ENCODE measurements at places on chromosomes 13 and 19.

- no peak for DNase-seq
Measured at GRCh38 chr13:60707878-60708277, 310.9 kb downstream of the TDRD3 start.

GRCh38 chr13:75049735-75050335 lies 432.1 kb downstream of the TBC1D4 start:
- DNase-seq, result no peak

GRCh38 chr19:15072930-15073647 lies 8.9 kb upstream of the OR1I1 start:
- no peak for DNase-seq

DNA sequence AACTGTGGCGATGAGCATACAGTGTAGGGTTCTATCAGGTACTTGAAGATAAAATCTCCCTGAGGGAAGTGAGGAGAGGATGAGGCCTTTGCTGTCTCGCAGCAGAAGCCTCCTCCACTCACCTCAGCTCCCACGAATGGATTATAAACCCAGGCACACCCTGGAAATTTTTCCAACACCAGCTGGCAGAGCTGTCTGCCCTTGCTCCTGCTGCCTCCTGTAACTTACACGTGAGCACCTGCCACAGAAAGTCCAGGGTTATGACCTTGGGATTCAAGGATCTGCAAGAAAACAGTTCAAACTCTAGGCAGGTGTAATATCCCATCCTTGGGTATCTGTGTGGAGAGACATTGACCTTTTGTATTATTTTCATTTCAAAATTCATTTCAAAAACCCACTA lies 70.9 kb upstream of the MYO16 start:
- DNase-seq, result no peak

DNA sequence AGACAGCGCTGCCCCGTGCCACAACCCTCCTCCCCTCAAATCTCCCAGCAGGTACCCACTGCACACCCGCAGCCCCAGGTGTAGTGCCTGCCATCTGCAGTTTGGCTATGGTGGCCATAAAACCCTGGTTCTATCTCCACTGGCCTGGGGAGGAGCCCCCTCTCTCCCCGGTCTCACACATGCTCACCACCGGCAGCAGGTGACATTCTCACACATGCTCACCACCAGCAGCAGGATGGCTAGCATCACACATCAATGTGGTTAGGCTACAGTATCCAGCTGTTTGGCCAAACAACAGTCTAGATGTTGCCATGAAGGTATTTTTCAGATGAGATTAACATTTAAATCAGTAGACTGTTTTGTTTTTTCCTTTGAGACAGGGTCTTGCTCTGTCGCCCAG lies 31.1 kb downstream of the ELL start:
- DNase-seq, result no peak

- DNase-seq, result no peak
Measured at GRCh38 chr13:108573455-108573854, 56.0 kb upstream of the MYO16 start.

DNA sequence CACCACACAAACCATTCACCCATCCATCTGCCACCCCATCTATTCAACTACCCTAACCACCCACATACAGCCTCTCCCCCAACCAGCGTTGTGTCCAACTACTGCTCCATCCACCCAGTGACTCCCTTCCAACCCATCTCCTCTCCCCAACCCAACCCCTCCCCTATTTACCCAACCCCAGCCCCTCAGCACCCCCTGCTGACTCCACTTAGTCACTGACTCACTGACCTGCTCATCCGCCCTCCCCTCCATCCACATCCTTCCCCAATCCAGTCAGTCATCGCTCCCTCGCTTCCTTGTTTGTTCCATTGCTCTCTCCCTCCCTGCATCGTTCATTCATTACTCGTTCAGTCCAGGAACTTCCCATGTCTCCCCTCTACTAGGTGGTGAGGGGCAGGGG lies 39.2 kb downstream of the KCNC3 start:
- no peak for DNase-seq

- DNase-seq, result peak; percentile 88
Measured at GRCh38 chr13:29594710-29595379, 643 bp downstream of the SLC7A1 start.

DNA sequence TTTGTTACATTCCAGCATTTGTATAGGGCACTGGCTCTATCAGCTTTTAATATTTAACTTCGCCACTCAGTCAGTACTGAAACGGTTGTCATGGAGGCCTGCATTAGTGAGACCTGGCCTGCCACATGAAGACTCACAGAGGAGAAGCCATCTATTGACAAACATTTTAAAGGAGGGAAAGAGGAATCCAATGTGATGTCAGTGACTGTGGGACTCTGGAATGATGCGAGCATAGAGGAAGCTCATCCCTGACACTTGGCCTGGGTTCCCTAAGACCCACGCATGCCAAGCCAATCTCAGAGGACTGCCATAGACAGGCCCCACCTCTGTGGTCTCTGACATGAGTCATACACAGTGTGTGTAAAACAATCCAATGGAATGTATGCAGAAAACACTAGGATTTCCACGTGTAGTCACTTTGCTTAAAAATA lies 7.9 kb upstream of the DPY19L3 start:
- peak; percentile 73 for DNase-seq

DNA sequence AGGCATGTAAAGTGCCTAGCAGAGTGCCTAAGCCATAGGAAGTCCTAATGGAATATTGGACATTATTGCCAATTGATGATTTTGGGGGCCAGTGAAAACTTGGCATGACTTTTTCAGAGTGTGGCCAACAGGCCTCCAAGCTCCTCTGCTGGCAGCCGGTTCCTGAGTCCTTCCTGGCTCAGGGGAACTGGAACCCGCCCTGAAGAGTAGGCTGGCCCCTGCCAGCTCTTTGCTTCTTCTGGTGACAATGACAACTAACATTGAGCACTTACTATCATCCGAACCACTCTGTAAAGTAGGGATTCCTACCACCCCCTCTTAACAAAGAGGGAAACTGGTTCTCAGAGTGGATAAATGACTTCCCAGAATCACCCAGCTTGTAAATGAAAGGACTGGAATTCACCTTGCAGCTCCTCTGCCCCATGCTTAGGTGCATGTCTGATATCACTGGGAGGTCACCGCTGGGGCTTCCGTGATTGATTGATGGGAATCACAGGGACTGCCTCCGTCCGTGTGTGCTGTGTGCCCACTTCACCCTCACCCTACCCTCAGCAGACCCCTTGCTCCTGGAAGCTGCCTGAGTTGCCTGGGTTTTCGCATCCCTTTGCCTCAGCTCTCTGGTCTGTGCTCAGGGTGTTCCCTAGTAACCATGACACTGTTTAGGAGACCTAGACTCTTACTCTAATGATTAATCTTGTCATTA lies 50.6 kb downstream of the TNFRSF19 start:
- no peak for DNase-seq

- peak; percentile 66 for DNase-seq
Measured at GRCh38 chr19:18388100-18388959, 2.4 kb downstream of the GDF15 start.

DNA sequence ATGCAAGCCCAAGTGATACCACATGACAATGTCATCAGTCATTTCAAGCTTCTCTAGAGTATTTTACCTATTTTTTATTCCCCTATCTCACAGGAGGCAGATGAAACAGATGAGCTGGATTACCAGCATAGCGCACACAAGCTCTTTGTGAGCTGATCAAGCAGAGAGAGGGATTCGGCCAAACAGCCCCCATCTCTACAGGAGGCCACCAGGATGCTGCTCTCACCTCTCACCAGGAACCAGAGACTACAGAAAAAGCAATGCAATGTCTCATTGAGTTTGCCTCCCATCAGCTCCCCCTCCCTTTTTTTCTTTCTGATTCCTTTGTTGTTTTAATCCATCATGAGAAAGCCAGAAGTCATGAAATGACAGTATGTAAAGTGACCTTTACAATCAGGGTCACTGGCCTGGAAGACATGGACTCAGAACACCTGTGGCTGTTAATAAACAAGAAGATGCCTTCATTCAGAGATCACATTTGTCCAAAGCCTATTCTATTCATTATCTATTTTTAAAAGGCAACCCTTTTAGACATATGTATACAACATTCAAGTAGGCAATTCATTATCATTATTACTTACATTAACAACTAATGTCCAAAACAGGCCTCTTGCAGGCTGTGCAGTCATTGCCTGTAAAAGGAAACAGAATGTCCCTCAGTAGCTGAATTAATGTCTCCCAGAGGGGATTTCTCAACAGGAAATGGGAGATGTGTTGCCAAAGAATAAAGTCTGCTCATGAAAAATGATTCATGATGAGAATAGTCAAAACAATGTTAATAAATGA lies 656.6 kb downstream of the TBC1D4 start:
- DNase-seq, result no peak

DNA sequence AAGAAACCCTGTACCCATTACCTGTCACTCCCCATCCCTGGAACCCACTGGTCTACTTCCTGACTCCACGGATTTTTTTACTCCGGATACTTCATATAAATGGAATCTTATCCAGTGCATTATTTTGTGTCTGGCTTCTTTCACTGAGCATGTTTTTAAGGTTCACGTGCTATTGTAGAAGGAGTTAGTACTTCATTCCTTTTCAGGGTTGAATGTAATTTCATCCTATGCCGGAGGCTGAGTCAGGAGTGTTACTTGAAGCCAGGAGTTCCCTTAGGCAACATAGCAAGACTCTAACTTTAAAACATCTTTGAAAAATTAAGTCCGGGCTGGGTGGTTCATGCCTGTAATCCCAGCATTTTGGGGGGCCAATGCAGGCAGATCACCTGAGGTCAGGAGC lies 17.9 kb upstream of the ELAVL1 start:
- DNase-seq, result no peak

DNA sequence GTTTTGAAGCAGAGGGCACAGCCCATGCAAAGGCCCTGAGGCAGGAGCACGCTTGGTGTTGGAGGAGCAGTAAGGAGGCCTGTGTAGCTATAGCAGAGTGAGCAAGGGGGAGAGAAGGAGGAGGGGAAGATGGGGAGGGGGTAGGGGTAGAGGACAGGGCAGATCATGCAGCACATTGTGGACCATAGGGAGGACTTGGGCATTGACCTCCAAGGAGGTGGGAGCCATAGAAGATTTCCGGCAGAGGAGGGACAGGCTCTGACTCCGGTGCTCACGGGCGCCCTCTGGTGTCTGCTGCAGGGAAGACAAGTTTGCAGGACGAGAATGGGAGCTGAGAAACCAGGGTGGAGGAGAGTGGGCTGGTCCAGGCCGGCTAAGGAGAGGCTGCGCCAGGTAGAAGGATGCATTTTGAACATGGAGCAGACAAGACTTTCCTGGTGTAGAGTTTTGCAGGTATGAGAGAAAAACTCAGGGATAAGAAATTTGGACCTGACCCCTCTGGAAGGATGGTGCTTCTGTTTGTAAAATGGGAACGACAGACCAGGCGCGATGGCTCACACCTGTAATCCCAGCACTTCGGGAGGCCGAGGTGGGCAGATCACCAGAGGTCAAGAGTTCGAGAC lies 13.7 kb upstream of the CREB3L3 start:
- peak; percentile 87 for DNase-seq

DNA sequence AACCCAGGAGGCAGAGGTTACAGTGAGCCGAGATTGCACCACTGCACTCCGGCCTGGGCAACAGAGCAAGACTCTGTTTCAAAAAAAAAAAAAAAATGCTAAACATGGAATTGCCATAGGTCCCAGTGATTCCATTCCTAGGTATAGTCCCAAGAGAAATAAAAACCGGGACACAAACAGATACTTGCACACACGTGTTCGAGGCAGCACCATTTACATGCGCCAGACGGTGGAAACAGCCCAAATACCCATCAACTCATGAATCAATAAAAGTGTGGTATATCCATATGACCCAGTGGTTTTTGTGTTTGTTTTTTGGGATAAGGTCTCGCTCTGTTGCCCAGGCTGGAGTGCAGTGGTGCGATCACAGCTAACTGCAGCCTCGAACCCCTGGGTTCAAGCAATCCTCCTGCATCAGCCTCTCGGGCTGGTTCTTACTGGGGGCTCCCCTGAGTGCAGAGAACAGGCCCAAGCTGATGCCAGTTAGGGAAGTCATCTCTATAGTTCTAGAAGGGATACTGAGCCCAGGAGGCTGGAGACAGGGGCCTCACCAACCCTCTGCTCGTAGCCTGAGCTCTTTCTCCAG lies 8.5 kb downstream of the KLF2 start:
- no peak for DNase-seq

- DNase-seq, result no peak
Measured at GRCh38 chr13:48231933-48232332, 1.1 kb upstream of the ITM2B start.

- DNase-seq, result no peak
Measured at GRCh38 chr19:1472231-1473084, 6.6 kb downstream of the C19orf25 start.

DNA sequence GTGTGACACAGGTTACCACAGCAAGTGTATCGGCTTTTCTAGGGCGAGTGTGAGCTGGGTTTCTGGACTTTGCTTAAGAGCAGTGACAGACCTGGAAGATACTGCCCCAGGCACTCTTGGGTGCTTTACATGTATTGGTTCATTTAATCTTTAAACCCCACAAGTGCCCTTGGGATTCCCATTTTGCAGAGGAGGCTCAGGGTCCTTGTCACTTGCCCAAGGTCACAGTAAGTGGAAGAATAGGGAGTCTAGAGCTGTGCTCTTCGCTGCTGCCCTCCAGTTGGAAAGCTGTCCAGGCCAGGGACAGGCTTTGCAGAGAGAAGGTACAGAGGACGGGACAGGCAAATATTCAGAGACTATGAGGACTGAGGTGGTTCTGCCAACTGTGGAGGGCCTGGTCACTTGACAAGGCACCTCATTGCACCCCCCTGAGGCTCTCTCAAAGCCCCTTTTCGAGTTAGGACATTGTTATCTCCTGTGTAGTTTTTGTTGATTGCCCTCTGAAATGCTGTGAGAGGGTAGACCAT lies 42.4 kb downstream of the BBC3 start:
- DNase-seq, result peak; percentile 46
